ENCODE measurements at places on chromosomes 12 and 14.

GRCh38 chr14:89123215-89123614, 293.8 kb downstream of the FOXN3 start:
- no peak for DNase-seq

DNA sequence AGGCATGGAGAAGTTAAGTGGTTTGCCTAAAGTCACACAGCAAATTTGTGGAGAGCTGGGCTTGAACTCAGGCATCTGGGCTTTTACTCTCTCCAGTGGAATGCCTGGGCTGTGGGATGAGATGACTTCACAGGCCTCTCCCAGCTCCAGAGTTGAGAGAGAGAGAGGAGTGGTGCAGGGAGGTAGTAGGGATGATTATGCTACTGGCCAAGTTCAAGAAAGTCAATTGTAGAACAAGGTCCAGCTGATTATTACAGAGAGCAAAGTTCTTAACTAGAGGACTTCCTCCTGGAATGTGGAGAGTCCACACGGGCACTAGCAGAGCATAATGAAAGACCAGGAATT, 769 bp upstream of the EMP1 start:
- DNase-seq = no peak

- no peak for DNase-seq
These were observed 15.5 kb downstream of the MMAB start for GRCh38 chr12:109557805-109558204.

- DNase-seq = no peak
These were observed 45.6 kb downstream of the FANCM start for GRCh38 chr14:45181329-45181728.

DNA sequence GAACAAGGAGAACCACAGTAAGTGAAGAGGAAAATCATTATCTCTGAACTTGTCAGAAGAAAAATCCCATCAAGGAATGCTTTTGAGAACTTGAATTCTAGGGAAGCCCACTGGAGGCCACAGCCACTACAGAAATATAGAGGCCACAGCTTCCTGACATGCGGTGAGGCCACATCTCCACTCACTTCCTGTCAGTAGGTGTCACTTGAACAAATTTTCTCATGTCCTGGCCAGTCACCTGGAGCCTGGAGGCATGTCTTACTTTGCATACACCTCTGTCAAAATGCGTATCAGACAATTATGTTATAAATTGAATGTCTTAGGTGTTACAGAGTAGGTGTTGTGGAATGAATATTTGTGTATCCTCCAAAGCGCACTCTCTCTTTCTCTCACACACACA, 370.3 kb downstream of the DAD1 start:
- DNase-seq = no peak
